ENCODE measurements at places on chromosomes 7 and 10. TPM values are rescaled to one million over a fixed set of nuclear protein-coding genes. Genes with fewer than 3 reads are reported as not detected.

DNA sequence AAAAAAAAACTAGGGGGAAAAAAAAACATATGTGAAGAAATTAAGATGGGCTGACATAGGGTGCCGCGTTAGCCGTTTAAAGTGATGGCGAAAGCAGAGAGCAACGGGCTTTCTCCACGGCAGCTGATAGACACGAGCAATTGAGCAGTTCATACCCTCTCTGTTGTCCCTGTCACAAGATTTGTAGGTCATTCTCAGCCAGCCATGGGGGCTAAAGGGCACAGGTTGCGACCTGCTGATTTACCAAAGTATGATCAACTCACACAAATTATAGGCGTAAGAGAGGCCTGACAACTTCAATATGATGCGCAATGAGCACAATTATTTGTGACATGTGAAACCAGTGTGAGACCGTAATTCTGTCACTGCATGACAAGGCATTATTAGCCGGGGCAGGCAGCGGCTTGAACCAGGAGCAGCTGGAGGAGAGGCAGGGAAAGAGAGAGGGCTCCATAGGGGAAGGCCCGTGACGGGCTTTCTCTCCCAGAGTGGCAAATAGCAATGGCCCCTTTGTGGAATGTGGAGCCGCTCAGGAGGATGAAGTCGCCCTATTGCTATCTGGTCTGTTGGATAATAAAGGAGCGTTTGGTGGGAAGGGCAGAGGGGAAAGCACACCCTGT is 195.1 kb upstream of the HABP2 start:
- DNase-seq, result no peak

DNA sequence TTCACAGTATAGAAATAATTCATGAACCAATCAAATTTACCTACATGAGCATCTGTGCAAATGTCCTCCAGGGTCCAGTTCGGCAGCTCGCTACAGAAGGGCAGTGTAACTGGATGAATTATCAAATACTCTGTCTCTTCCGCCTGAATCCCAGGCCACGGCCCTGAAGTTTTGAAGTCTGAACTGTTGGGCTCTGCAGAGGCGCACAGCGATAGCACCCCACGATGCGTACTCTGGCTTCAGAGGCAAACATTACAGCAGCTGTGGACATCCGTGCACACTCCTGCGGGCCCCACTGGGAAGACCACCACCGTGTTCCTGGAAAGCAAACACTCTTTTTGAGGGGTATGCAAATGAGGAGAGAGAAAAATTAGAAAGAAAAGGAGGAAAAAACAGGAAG is 259.8 kb upstream of the TCERG1L start:
- no peak for DNase-seq

DNA sequence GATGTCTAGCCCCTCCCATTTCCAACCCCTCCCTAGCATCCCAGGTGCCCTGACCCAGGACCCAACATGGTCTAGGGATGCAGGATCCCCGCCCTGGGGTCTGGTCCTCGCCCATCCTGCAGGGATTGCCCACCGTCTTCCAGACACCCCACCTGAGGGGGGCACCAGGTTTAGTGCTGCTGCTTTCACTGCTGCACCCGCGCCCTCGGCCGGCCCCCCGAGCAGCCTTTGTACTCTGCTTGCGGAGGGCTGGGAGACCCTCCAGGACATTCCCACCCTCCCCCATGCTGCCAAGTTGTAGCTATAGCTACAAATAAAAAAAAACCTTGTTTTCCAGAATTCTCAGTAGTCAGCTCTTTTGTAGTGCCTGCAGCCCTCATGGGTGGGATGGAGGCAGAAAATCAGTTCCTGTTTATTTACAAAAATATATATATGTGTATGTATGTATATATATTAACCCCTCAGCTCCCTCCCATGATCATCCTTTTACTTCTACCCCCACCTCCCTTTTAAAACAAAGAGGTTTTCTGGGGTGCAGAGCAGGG is 9.7 kb downstream of the ZYX start:
- no peak for DNase-seq

DNA sequence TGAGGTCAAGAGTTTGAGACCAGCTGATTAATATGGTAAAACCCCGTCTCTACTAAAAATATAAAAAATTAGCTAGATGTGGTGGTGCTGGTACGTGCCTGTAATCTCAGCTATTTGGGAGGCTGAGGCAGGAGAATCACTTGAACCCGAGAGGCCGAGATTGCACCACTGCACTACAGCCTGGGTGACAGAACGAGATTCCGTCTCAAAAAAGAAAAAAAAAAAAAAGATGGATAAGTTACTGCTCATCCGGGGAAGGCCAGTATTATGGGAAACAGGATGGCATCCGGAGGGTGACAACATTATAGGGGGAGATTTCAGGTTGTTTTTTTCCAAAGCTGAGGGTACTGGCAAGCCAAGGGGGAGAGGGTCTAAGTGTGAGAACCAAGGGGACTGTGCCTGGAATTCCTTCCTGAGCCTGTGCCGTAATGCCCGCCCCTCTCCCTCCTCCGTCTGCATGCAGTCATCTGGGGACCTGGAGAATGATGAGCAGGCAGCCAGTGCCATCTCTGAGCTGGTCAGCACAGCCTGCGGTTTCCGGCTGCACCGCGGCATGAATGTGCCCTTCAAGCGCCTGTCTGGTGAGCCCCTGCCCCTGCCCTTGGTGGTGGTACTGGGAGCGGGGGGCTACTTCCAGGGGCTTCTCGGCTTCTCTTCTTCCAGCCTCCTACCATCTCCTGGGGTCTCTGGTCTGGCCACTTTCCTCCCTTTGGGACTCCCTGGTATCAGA is 4.4 kb downstream of the LAMTOR4 start:
- no peak for DNase-seq

GRCh38 chr10:5887641-5888040 is 2.1 kb downstream of the ANKRD16 start:
- DNase-seq, result no peak

DNA sequence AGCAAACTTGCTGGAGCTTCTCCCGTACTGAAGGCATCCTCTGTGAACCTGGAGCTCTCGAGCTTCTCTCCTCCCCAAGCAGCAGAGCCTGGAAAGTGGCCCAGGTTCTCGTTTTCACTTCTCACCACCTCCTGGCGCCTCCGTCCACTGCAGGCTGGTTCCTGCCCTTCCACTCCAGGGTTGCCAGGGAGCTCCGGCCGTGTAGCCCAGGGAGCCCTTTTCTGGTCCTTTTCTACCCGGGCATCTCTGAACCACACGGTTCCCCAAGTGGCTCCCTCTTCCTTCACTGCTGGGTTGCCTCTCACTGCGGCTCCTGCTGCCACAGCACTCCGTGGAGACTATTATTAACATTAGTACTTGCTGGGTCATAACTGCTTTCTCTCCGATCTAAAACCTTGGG is 208.6 kb upstream of the PPP2R2D start:
- DNase-seq, result no peak

DNA sequence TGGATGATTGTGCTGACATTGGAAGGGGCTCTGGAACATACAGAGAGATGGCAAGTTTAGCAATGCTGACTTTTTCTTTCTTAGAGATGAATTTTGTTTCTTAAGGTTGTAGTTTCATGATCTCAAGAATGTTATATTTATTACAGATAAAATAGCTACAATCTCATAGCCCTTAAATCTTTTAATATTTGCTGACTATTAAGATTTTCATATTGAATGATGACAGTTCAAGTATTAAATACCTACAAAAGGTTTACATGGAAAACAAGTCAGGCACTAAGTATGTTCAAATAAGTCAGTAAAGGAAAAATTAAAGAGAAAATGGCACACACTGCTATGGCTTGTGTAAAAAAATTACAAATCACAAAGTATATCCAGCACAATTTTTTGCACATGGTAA is 252.1 kb upstream of the SLC26A5 start:
- no peak for DNase-seq

DNA sequence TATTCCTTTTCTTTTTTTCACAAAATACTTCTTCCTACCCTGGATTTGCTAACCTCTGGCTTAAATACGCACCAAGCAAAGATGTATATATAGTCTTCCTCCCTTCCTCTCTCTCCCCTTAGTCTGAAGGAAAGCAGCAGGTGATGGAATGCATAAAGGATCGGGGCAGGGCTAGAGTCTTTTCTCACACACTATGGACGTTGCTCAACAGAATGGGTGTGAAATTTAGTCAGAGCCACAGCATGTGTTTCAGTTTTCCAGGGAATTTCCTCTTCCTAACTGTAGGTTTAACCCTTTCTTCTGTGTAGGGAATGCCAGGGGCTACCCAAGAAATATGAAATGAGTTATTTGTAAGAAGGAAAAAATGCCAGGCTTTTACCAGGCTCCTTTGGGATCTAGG is 71.4 kb upstream of the NFKB2 start:
- DNase-seq, result no peak

GRCh38 chr10:102674566-102674965 is 30.3 kb downstream of the TRIM8 start:
- no peak for DNase-seq

DNA sequence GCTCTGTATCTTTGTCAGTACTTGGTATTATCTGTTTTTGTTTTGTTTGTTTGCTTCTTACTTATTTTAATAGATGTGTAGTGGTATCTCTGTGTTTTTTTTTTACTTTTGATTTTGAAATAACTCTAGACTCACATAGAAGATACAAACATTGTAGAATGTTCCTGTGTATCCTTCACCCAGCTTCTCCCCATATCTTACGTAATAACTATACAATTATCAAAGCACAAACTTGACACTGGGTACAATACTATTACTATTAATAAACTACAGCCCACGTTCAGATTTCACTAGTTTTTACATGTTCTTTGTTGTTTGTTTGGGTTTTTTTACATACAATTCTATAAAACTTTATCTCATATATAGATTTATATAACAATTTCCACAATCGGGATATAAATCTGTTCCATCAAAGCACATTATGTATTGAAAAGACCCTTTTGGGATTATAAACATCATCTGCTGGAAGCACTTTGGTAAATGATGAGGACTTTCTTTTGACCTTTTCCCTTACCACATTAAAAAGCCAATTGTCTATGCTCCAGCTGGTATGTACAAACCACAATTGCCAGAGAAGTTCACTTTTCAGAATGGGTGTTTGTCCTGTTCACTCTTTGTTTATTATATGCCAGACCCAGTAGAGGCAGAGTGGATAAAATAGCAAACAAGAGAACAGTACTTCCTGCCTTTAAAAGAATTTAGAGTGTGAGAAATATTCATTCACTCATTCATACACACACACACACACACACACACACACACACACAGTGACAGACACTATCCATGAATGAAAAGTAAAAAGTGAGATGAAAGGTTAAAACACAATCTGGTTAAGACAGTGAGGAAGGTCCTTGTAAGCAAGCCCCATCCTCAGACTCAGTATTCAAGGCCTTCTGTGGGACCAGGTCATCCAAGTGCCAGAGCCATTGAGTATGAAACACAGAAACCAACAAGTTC is 113.0 kb downstream of the SGMS1 start:
- DNase-seq, result no peak

DNA sequence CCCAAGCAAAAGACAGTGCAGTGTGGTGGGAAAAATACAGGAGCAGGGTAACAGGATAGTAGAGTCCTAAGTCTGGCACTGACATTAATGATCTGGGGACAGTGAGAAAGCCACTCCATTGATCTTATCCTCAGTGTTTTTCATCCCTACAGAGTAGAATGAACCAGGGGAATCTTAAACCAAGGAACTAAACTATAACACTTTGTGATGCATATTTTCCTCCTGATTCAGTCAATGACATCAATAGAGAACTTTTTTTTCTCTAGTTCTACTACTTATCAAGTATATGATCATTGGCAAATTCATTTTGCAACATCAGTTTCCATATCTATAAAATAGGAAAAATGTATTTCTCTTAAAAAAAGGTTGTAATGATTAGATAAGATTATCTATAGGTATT is 151.1 kb downstream of the TMEM26 start:
- DNase-seq, result no peak

DNA sequence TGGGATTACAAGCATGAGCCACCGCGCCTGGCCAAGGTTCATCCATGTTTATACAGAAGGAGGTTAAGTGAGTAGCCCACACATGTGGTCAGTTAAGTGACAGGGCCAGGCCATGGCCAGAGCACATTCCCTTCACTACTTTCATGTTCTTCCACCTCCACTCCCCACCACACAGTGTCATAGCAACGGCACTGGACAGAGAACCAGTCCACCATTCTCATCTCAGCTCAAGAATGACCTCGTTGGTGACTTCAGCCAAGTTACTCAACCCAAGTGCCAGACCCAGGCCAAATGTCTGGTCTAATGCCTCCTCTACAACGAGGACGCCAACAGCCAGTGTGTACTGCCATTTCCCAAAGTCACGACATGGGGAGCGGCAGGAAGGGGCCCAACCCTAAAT is 62.4 kb downstream of the INHBA start:
- DNase-seq, result no peak

GRCh38 chr7:83442911-83443310 is 206.0 kb downstream of the SEMA3E start:
- no peak for DNase-seq

GRCh38 chr7:113161050-113161449 is 42.7 kb upstream of the SMIM30 start:
- no peak for DNase-seq

DNA sequence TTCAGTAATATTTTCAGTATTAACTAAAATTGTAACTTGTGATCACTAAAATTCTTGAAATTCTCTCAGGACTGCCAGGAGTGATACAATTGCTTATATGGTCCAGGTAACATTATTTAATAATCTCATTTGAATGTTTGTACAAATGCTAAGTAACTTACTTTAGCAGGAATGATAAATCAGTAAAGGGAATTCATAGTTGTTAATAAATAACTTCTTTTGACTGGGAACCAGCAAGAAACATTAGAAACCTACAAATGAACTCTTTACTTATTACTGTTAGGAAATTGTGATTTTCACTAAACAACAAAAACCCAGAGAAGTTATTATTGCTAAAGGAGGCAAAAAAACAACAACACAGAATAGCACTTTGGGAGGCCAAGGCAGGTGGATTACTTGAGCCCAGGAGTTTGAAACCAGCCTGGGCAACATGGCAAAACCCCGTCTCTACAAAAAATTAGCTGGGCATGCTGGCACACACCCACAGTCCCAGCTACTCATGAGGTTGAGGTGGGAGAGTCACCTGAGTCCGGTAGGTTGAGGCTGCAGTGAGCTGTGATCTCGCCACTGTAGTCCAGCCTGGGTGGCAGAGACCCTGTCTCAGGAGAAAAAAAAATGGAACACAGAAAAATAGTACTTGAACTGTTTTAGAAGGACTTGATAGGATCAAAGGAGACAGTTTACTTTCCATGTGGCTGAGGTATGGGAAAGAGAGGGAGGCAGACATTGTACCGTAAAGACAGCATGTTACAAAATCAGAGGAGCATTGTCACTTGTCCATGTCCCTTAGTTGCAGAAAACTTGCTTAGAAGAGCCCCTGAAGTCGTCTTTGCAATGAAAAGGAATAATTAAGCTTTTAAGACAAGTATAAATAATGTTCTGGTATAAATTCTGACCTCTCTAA is 53.1 kb downstream of the SHOC2 start:
- DNase-seq, result no peak

Gene TUBB8
- polyA plus RNA-seq, result 0.04 TPM

Gene ERVW-1
- not detected for polyA plus RNA-seq

Gene VIPR2
- polyA plus RNA-seq, result 3.0 TPM

Gene AKR1D1
- not detected for polyA plus RNA-seq
